ENCODE measurements at places on chromosomes 5 and 9.

- DNase-seq: no peak
Measured at GRCh38 chr5:14309878-14310531, 166.9 kb downstream of the TRIO start.

GRCh38 chr9:126974594-126974993 is 60.0 kb downstream of the RALGPS1 start:
- DNase-seq: no peak

- no peak for DNase-seq
Measured at GRCh38 chr9:91677331-91677730, 253.7 kb upstream of the NFIL3 start.

GRCh38 chr9:70298245-70298771 is 39.5 kb downstream of the SMC5 start:
- no peak for DNase-seq

- DNase-seq: no peak
Measured at GRCh38 chr9:31153250-31153840, 1231.1 kb upstream of the ACO1 start.

- DNase-seq: no peak
Measured at GRCh38 chr9:70746760-70747159, 332.3 kb upstream of the KLF9 start.

Data from hematopoietic multipotent progenitor cell treated with erythropoietin and hydrocortisone succinate and interleukin-3 and kit ligand, for 17 days (in vitro differentiated cells).